Naive thymus-derived CD4-positive, alpha-beta T cell (primary cell): ENCODE measurements at places on chromosomes 2 and 18. TPM values are rescaled to one million over a fixed set of nuclear protein-coding genes. Genes with fewer than 3 reads are reported as not detected.

- no peak for DNase-seq
Measured at GRCh38 chr18:65380986-65381385, 369.8 kb upstream of the CDH7 start.

- DNase-seq = no peak
Measured at GRCh38 chr18:48904091-48904490, 46.7 kb downstream of the SMAD7 start.

DNA sequence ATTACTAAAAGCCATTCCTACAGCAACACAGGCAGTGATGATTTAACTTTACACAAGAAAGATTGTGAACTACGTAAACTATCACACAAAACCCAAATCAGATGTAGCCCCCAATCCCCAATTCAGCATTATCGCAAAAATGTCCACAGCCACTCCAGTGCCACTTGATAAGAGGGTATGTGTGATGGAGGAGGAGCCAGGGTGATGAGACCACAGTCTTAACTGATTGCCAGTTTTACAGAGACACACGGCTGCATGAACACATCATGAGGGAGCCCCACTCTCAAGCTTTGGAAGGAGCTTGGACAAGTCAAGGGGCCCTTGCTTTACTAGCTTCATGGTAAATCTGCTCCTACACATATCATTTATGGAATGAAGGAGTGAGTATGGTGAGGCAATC lies 116.0 kb downstream of the FAM161A start:
- no peak for DNase-seq

DNA sequence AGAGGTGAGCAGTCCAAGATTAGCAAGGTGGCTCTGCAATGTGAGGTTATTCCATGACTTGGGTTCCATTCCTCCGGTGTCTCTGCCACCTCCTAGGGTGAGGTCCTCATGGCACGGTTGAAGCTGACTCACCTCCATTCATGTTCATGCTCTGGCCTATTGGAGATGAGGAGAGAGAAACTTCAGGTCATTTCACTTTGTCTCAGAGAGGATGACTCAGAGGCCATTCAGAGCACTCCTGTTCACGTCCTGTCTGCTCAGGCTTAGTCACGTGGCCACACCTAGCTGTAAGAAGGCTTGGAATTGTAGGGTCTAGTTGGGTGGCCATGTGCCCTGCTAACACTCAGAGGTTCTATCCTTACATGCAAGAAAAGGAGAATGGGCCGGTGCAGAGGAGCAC lies 67.5 kb upstream of the MBOAT2 start:
- DNase-seq = no peak

- DNase-seq = no peak
Measured at GRCh38 chr18:59674903-59675270, 22.3 kb downstream of the CCBE1 start.

- DNase-seq = no peak
Measured at GRCh38 chr2:158463496-158464095, 6.8 kb downstream of the PKP4 start.

DNA sequence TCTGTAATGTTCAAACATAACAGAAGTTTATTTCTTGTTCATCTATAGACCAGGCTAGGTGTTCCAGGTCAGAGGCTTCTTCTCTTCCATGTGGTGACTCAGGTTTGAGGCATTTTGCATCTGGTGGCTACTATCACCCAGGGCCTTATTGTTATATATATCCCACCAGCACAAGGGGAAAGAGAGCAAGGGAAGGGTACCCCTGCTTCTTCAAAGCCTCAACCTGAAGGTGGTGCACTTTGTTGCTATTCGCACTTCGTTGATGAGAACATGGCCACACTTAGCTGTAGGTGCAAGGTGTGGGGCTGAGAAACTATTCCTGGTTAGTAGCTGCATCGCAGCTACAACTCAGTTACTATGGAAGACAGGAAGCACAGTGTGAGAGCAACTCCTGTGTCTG lies 27.4 kb upstream of the SLC3A1 start:
- no peak for DNase-seq

DNA sequence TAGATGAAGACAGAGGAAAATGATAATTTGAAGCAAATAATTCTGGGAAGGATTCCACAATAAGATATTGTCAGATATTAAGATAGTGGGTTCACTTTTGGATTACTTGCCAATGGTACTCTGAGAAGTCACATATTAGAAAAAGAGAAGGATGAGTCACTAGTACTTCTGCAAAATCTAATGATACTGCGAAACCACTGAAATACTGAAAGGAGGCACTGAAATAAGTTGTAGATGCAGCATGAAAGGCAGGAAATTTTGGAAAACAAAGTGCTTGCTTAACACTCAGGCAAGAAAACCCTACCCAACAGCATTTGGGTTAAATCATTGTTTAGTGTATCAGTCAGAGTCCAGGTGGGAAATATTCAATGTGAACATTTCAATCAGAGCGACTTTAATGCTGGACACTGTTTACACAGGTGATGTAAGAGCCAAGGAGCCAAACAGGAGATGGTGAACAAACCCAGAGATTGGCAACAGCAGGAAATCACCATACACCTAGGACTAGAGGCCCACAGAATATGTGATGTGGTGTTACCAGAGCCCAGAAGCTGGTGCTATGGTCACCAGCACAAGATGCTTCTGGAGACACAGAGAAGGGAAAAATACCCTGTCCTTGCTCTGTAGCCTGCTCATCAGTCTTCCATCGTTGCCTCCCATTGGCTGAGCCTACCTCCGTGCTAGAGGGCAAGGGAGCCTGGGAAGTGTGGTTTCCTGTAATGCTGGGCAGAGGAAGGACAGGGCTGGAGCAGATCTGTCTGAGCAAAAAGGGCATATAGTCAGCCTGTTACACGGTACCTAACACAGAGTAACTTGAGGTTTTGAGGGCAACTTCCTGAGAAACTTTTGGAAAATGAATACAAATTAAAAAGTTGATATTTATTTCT lies 204.7 kb upstream of the ITGA4 start:
- DNase-seq = no peak

DNA sequence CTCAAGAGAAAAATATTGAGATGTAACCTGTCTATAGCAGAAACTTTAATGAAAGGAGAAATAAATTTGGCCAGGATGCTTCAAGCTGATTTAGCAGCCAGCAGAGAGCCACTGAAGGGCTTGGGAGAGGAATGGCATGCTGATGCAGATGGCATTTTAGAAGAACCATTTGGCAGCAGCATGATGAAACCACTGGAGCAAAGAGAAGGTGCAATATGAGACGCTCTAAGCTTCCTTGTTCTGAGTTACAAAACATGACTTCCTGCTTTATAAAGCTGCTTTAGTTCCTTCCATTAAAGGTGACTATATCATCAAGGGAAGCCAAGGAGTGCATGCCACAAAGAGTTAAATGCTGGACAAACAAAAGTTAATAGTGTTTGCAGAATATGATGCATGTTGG lies 189.7 kb downstream of the PID1 start:
- no peak for DNase-seq

The FAM110C gene
- 0.11 TPM for total RNA-seq

The INPP5D gene
- 159 TPM for total RNA-seq

The RNF149 gene
- total RNA-seq = 88.9 and 90.3 TPM in 2 replicates

The KIF1A gene
- total RNA-seq = not detected

The HOXD10 gene
- total RNA-seq = not detected in 2 replicates

The FMNL2 gene
- total RNA-seq = 2.7 TPM

The IL1RL1 gene
- 7.9 TPM for total RNA-seq
